Calu3 (cell line): ENCODE measurements at places on chromosomes 6 and 20. TPM values are rescaled to one million over a fixed set of nuclear protein-coding genes. Genes with fewer than 3 reads are reported as not detected.

The LY6G6D gene
- total RNA-seq: not detected in 2 replicates

The VGLL2 gene
- not detected in 2 replicates for total RNA-seq

The KCNQ5 gene
- total RNA-seq: 0.10 TPM in 1 of 2 replicates, not detected in the other

The IL17A gene
- total RNA-seq: not detected in 2 replicates

The PI16 gene
- 0.17 and 0.32 TPM in 2 replicates for total RNA-seq

The SLC39A7 gene
- 188 and 201 TPM in 2 replicates for total RNA-seq

The UFL1 gene
- total RNA-seq: 16.5 and 19.3 TPM in 2 replicates

The FAM209B gene
- not detected in 2 replicates for total RNA-seq

The GPR6 gene
- not detected in 2 replicates for total RNA-seq

The RIMS4 gene
- total RNA-seq: 0.40 and 0.91 TPM in 2 replicates

The NKAPL gene
- total RNA-seq: not detected in 2 replicates

The NT5E gene
- 52.8 and 76.5 TPM in 2 replicates for total RNA-seq

The EYA2 gene
- total RNA-seq: 0.32 and 0.35 TPM in 2 replicates

The ENPP5 gene
- total RNA-seq: 17.3 and 18.7 TPM in 2 replicates

The SLC17A1 gene
- total RNA-seq: not detected in 2 replicates

The BPIFA1 gene
- total RNA-seq: not detected in 2 replicates

The CALHM4 gene
- total RNA-seq: not detected in 2 replicates

GRCh38 chr6:104170401-104170800, 689.3 kb downstream of the HACE1 start:
- no peak for DNase-seq

- no peak for DNase-seq
Measured at GRCh38 chr6:1574083-1574761, 35.5 kb upstream of the FOXC1 start.

- DNase-seq: no peak
Measured at GRCh38 chr6:31965700-31966099, 6.2 kb downstream of the DXO start.

GRCh38 chr20:22825546-22825945, 209.6 kb upstream of the SSTR4 start:
- no peak for DNase-seq

- DNase-seq: no peak
Measured at GRCh38 chr20:49496043-49496442, 13.6 kb upstream of the KCNB1 start.

- no peak for DNase-seq
Measured at GRCh38 chr20:53468587-53468986, 125.1 kb downstream of the ZNF217 start.

DNA sequence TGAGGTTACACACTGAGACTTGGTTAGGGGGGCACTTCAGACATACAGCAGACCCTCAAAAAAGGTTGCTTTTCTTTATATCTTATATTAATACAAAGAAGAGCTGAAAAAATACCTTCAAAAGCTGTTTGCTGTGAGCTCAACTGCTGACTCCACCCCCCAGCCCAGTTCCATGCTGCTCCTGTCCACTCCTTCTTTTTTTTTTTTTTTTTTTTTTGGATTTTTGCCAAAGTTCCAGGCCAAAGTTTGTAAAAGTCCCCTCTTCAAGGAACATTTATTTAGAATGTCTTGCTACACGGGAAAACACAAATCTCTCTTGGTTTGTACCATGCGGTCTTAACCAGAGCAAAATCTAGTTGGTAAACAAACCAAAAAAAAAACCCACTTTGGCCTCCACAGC, 85.3 kb upstream of the AKAP12 start:
- no peak for DNase-seq

GRCh38 chr20:23631981-23632710, 5.6 kb downstream of the CST3 start:
- no peak for DNase-seq

DNA sequence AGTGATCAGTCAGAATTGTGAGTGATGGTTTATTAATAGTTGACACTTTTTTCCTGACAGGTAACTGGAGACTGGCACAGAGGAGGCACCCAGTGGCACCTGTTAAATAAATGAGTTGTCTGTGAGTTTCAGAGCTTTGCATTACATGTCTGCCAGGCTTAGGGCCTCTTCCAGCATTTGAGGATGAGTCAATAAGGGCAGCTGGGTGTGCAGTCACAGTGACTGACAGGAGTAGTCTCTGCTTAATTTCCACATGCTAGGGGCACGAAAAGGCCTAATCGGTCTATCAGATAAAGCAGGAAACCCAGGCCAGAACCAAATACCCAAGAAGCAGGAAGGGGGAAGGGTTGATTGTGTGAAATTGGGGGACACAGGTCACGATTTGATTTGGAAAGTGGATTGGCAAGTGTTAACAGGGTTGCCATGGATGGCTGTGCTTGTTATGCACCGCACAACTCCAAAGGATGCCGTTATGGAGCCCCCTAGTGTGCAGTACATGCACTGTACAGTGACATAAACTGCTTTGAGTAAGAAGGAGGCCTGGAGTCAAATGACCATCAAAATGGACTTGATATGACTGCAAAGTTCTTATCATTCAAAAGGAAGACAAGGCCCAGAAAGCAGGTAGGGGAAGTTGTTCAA, 111.9 kb upstream of the GGTLC1 start:
- DNase-seq: peak; percentile 5

DNA sequence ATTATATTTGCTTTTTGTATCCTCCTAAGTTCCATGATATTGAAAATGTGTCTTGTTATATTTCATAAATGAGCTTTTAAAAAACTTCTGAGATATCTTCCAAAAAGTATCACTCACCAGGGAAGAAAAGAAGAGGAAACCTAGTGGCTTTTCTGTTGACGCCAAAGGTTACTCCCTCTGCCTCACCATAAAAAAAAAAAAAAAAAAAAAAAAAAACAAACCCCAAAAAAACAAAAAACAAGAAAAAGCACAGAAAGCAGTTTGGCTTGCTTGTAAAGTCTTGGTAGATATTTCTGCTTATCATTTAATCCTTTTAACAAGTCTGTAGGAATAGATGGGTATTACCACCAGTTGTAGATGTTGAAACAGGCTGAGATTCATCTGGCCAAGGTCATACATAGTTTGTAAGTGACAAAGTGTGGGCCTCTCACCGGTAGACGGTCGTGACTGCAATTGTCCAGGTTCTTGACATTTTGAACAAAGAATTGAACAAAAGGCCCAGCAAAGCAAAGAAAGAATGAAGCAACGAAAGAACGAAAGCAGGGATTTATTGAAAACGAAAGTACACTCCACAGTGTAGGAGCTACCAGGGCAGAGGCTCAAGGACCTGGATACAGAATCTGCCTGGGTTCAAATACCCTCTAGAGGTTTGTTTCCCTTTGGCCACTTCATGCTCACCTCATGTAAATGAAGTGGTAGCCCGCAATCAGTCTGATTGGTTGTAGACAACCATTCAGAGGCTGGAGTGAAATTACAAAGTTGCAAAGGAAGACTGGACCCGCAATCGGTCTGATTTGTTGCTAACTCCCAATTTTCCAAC, 11.6 kb upstream of the ELOVL5 start:
- DNase-seq: no peak

DNA sequence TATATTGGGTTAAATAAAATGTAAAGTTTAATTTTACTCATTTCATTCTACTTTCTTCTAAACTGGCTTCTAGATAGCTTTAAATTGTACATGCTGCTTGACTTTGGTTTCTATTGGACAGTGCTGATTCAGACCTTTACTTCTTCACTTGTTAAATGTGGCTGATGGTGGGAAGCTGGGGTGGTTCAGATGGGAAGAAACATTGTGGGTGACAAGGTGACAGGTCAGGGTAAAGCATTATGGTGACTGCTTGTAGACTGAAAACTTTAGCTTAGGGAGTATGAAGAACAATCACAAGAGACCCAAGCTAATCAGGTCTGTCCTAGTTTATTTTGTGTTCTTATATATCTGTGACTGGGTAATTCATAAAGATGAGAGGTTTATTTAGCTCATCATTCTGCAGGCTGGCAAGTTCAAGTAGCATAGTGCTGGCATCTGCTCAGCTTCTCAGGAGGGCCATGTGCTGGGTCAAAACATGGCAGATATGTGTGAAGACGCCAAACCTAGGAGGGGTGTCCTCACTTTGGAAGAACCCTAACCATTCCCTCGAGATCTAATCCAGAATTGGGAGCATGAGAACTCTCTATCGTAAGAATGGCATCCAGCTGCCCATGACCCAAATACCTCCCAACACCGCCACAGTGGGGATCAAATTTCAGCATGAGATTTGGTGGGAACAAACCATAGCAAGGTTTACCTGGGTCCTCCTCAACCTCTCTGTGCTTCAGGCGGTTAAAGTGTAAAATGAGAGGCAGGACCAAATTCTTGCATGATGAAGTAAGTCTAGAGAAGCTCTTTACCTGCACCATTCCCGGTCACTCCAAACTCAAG, 102.8 kb downstream of the FYN start:
- DNase-seq: no peak

DNA sequence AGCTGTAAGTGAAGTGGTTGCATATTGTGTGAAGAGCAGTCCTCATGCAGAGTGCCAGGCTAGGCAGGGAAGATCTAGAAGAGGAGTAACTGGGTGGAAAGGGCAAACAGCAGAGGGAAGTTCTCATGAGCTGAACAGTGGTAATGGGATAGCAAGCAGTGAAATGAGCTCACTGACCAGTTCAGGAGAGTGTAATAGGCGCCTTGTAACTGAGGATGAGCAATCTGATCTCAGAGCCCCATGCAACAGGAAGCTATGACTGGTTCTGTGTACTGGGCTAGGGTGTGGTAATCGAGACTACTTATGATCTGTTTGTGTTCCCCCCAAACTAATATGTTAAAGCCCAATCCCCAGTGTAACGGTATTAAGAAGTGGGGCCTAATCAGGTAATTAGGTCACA, 98.6 kb downstream of the RFX6 start:
- DNase-seq: no peak

DNA sequence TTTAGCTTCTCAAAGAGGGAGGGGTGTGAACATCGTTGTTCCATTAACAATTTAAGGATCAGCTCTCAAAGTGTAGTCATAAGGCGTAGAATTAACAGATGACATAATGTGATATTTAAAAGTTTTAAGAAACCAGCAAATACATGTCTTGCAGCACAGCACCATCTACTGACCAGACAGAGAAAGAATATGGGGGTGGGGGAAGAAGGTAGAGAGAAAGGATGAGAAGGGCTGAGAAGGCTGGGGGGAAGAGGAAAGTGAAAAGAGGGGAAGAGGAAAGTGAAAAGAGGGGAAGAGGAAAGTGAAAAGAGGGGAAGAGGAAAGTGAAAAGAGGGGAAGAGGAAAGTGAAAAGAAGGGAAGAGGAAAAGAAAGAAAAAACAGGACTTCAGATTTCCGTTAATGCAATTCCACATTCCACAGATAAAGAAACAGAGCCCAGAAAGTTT, 80.9 kb downstream of the HAO1 start:
- DNase-seq: peak; percentile 23

DNA sequence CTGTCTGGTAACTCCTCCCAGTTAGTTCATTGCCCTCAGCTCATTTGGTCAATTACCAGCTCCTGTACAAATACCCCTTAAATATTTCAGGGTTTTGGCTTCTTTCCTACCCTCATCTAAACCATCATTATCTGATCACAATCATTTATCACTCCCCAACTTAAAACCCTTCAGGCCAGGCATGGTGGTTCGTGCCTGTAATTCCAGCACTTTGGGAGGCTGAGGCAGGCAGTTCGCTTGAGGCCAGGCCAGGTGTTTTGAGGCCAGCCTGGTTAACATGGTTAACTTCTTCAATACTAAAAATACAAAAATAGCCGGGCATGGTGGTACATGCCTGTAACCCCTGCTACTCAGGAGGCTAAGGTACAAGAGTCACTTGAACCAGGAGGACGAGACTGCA, 9.4 kb downstream of the TGIF2 start:
- no peak for DNase-seq

- DNase-seq: peak; percentile 91
Measured at GRCh38 chr6:43951063-43951755, 176.0 kb downstream of the MRPL14 start.

DNA sequence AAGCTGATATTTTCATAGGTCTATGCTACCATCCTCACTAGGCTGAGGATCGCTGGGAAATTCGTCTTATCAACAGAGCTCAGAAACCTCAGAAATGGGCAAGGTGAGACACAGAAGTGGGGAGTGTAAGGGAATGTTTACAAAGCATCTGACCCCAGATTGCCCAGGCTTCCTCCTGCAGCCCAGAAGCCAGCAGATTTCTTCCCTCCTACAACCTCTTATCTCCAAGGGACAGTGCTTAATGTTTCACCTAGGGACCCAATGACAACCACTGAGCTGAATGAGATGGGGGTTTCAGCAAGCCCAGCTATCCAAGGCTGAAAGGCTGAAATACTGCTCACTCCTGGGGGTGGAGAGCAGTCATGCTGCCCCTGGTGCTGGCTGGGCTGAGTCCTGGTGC, 52.4 kb upstream of the TBC1D7 start:
- no peak for DNase-seq

GRCh38 chr20:35294293-35294685, 2.1 kb upstream of the FAM83C start:
- no peak for DNase-seq

- peak; percentile 20 for DNase-seq
Measured at GRCh38 chr20:53751620-53752318, 158.1 kb upstream of the ZNF217 start.

- peak; percentile 39 for DNase-seq
Measured at GRCh38 chr6:101393829-101394251, 332 bp downstream of the GRIK2 start.

GRCh38 chr20:62773845-62774714, 22.2 kb upstream of the MRGBP start:
- DNase-seq: no peak

DNA sequence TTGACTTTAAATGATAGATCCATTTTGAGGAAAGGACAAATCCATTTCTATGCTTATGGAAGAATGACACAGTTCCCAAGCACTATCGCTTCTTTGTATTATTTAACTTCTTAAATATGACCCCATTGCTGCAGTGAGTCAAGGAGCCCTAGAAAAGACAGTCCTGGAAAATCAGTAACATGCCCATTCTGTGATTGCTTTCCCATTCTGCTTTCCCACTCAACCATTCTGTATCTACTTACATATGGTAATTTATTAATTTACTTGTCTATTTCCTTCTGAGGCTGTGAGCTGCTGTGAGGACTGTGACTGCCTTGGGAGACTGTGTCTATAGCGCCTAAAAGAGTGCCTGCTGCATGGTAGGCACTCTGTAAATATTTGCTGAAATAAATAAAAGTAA, 85.4 kb upstream of the TMEM30A start:
- DNase-seq: no peak

- no peak for DNase-seq
Measured at GRCh38 chr6:91097364-91097763, 510.5 kb upstream of the MAP3K7 start.

DNA sequence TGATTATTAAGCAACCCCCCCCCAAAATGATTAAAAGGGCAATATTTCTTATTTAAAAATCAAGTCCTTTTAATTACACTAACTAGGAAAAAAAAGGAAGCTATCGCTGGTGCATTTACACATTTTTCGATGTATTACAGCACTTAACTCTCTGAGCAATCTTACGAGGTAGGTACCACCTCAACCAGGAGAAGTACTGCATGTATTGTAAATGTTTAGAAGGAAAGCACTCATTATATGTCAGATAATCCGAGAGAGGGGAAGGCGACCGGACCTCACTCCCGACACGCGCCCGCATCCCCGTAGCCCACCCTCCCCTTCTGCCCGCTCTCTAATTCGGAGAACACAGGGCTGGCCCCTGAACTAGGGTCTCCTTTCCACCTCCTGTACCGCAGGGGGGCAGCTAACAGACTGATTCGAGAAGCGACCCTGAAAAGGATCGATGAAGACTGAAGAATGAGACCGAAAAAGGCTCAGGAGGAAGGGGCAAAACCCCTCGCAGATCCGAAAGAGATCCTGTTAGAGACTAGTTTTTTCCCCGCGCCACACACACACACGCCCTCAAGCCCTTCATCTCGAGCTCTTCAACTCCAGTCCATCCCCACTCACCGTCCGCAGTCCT, 337 bp downstream of the ESF1 start:
- no peak for DNase-seq

GRCh38 chr20:46624946-46625345, 26.3 kb downstream of the SLC13A3 start:
- DNase-seq: no peak
